CD8-positive, alpha-beta memory T cell (primary cell): ENCODE measurements at places on chromosomes 6 and 20.
A peak's percentile ranks its signal among the peaks of the same experiment; 100 is the strongest.

DNA sequence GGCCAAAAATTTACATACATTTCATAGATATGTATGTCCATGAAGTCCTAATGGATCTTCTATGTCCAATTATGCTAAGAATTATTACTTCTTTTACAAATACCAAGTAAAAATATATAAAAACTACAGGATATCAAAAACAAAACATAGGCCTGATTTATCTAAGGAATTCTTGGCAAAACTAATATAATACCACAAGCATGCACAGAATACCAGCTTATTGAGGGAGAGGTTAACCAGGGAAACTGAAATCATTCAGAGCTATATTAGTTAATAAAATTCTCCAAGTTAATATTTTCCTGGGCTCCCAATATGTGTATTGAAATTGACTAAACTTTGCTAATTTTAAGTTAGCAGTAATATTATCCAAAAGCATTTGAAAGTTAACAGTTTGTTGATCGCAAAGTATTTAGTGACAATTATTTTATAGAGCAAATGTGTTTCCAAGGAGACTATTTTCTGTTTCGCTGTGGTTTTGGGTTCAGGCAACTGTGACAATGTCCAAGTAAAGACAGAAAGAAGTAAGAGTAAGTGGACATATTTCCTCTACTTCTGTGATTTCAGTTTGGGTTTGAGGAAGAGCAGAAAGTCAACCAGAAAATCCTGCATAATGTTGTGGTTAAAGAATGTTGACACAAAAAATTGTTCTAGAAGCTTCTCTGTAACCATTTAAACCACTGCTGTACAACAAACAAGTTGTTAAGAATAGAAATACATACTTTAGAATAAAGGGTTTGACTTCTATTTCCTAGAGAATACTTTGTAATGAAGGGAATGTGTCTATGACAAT, 167.4 kb downstream of the COL21A1 start:
- no peak for DNase-seq

GRCh38 chr6:63245420-63245819, 34.2 kb downstream of the FKBP1C start:
- no peak for DNase-seq

- DNase-seq: no peak
Measured at GRCh38 chr6:112439010-112439409, 91.9 kb downstream of the RFPL4B start.

DNA sequence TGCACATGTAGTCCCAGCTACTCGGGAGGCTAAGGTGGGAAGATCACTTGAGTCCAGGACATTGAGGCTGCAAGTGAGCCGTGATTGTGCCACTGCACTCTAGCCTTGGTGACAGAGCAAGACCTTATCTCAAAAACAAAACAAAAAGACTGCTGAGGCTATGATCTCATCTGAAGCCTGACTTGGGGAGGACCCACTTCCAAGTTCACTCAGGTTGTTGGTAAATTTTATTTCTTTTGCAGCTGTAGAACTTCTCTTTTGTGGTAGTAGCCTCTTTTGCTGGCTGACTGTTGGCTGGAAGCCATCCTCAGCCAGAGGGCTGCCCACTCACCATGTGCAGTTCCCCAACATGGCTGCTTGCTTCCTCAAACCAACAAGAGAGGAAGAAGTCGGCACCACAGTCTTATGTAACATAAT, 36.8 kb upstream of the ME1 start:
- DNase-seq: no peak

DNA sequence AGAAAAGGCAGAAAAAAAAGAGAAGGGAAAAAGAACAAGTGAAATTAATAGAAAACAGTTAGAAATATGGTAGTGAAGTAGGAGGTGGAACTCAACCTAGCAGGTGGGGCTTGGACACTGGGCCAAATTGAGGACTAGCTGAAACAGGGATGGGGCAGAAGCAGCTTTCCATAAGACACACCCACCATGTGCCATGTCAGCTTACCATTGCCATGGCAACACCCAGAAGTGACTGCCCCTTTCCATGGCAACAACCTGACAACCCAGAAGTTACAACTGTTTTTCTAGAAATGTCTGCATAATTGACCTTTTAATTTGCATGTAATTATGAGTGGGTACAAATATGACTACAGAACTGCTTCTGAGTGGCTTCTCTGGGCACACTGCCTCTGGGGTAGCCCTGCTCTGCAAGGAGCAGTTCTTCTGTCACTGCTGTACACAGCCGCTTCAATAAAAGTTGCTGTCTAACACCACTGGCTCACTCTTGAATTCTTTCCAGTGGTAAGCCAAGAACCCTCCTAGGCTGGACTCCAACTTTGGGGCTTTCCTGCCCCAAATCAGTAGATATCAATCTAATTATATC, 35.9 kb upstream of the SLC24A3 start:
- no peak for DNase-seq

- DNase-seq: no peak
Measured at GRCh38 chr20:44615876-44616603, 33.7 kb downstream of the PKIG start.

GRCh38 chr6:2385471-2385983, 140.1 kb upstream of the GMDS start:
- no peak for DNase-seq

DNA sequence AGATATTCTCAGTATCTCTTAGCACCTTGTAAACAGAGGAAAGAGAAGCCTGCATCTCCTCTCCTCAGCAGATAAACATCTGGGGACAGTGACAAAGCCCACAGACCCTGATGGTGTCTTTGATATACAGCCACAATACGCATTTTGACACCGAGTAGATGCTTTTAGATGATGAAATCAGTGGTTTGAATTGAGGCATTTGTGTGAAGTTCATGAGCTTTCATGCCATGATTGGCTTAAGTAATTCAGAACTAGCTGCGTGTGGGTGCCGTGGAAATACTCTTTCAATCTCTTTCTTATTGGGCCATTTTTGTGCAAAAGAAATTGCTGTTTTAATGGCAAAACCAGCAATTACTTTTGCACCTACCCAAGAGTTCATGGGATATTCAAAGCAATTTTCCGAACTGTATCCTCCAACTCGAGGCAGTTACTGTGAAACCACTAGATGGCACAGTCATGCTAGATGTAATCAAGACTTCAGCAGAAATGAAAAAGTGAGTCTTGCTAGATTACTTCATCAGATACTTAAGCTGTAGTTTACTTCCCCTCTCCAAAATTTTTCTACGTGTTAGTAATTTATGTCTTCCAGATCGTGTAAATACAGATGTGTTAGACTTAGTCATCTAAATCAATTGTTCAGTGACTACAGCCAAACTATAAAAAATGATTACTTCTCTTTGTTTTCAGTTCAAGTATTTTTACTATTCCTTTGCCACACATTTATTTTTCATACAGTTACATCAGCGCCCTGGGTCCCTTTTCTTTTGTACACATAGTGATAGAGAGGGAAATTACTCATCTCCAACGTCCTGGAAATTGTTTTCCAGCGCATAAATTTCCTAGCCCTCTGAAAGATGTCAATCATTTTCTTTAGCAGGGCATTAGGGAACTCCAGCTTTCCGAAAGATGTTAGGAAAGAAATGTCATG, 49.4 kb downstream of the IYD start:
- DNase-seq: peak; percentile 51

- DNase-seq: no peak
Measured at GRCh38 chr6:130931683-130932082, 104.5 kb downstream of the SMLR1 start.

DNA sequence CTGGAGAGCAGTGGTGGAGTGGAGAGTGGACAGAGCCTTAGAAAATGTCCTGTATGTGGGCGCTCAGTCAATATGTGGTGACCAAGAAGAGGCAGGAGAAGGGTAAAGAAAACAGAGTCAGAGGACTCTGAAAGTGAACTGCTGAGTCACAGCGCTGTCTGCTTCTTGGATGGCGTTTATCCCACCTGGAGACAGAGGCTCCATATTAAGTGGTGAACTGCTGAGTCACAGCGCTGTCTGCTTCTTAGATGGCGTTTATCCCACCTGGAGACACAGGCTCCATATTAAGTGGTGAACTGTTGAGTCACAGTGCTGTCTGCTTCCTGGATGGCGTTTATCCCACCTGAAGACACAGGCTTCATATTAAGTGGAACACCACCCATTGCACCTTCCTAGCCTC, 119.3 kb upstream of the RALGAPA2 start:
- no peak for DNase-seq

- no peak for DNase-seq
Measured at GRCh38 chr6:46129291-46129628, 529 bp upstream of the ENPP4 start.

GRCh38 chr20:48597521-48598302, 230.1 kb downstream of the PREX1 start:
- DNase-seq: no peak

DNA sequence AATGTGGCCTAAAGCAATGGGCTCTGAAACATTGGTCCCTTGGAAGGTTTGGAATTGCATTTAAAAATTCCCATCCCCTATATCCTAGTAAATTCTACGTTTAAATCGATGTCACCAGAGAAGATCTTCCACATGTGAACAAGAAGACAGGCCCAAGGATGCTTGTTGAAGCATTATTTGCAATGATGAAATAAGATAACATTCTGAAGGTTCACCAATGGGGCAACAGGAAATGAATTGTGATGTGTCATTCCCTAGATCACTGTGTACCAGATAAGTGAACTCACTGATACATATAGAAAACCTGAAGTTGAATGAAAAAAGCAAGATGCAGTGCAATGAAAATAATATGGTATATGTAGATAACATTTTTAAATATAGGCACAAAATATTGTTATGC, 464.3 kb upstream of the BTBD3 start:
- DNase-seq: no peak

- no peak for DNase-seq
Measured at GRCh38 chr20:13173201-13173600, 47.9 kb upstream of the ISM1 start.

DNA sequence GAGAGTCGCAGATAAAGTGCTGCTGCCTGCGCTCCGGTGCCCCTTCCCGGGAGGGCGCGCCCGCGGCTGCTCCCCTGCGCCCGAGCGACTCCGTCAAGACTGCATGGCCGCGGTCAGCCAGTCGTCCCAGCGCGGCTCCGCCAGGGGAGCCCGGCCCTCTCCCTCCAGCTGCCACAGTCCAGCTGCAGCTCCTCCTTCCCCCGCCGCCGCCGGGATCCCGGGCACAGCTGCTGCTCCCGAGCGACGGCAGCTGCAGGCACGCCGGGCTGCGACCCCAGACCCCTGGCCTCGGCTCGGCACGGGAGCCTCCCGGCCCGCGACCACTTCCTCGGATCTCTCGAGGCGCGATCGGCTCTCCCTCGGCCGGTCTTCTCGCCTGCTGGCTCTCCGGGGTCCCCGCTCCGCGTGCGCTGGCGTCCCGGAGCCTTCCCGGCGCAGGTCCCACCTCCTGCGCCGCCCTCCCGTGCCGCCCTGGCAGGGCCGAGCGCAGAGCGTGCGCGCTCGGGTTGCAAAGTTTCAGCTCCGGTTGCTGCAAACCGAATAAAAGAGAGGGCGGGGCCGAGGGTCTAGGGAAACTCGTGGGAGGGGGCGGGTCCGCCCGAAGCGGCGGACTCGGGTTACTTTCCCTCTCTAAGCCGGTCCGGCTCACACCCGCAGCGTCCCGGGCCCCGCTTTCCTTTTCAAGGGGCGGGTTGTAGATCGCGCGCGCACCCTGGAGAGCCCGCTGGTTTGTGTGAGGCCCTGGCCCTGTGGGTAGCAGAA, at the start of gene CNKSR3:
Gene CNKSR3, minus strand, starts transcription at position 542 of the 762 bp plus-strand sequence. CDS start 571 bp downstream, outside the sequence.
- no peak for DNase-seq

GRCh38 chr6:62371453-62372210, 85.6 kb upstream of the KHDRBS2 start:
- DNase-seq: no peak

DNA sequence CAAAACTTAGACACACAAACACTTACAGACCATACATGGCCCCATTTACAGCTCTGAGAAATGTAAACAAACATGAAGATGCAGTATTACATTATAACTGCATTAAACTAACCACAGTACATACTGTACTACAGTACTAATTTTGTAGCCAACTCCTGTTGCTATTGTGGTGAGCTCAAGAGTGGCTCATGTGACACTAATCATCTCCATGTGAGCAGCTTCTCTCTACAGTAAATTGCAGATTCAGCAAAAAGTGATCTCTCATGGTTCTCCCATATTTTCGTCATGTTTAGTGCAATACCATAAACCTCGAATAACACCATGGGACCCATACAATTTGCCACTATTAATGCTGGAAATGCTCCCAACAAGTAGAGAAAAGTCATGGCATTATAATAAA, 860.4 kb downstream of the EPHA7 start:
- no peak for DNase-seq

GRCh38 chr6:153170511-153170910, 39.4 kb upstream of the RGS17 start:
- no peak for DNase-seq

DNA sequence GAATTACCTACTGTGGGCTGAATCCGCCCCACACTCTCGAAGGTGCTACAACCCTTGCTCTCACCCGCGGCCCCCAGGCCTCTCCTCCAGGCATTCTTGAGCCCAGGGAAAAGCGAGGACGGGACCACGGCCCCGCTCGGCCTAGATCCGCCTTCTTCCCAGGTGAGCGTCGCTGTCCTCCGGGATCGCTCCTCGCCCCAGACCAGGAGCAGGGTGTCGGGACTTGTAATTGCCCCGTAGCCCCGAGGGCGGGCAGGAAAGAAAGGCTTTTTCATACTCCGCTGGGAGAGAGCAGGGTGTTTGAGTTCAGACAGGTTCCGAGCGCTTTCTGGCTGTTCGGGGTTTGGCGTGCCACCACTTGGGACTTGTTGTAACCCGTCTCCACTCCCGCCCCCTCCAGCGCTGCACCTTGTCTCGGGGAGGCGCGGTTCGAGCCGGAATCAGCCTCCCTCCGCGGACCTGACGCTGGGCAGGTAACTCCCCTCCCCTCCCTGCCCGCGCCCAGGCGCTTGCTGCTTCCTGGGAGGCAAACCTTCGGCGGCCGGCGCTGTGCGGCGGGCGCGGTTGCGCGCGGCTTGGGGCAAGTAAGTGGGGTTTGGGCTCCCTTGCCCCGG, at the start of gene FAM83B:
Gene FAM83B, plus strand, starts transcription at position 529 of the 614 bp plus-strand sequence. CDS start 23,476 bp downstream, outside the sequence.
- DNase-seq: no peak

- DNase-seq: no peak
Measured at GRCh38 chr20:37298190-37298939, 8.9 kb downstream of the MANBAL start.

DNA sequence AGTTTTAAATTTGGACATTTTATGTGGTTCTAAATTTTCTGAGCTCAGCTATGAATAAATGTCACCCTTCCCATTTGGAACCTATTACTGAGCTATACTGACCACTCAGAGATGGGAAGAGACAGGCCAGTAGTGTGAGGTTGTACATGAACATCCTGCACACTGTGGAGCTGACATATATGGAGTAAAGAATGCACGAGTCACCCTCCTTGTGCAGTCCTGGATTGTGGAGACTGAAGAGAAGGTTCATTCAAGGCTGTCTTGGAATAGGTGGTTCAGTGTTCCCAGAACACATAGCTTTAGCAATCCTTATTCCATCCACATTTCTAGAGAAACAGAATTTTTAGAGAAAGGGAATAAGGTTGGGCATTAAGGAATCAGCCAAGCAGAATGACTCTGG, 50.3 kb upstream of the OGFRL1 start:
- no peak for DNase-seq
